Naive B cell (primary cell): ENCODE measurements at places on chromosomes 6 and 20.

- DNase-seq: no peak
Measured at GRCh38 chr6:157670466-157671186, 152.4 kb upstream of the SNX9 start.

DNA sequence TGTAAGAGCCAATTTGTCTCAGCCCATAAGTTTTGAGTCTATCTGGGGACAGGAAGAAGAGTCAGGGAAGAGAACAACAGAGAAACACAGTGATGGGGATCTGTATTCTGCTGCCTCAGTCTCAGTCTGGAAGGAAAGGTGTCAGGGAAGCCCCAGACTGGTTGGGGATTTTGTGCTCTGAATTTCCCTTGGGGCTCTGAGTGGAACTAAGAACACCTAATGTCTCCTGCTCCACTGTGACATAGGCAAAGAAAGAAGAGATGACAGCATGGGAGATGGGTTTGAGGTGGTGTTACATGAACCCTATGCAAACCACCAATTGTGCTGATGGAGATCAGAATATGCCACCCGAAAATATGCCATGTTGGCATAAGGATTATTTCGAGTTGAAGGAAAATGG lies 139.5 kb upstream of the MYLIP start:
- DNase-seq: no peak

DNA sequence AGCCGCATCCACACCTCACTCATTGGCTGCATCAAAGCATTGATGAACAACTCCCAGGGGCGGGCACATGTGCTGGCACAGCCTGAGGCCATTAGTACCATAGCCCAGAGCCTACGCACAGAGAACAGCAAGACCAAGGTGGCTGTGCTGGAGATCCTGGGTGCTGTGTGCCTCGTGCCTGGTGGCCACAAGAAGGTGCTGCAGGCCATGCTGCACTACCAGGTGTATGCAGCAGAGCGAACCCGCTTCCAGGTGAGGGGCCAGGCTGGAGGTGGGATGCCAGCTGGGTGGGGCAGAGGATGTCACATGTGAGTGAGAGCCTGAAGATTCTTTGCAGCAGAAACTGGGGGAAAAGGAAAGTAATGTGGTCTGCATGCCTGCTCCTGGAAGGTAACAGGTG lies 66.7 kb downstream of the MOCS1 start:
- no peak for DNase-seq

DNA sequence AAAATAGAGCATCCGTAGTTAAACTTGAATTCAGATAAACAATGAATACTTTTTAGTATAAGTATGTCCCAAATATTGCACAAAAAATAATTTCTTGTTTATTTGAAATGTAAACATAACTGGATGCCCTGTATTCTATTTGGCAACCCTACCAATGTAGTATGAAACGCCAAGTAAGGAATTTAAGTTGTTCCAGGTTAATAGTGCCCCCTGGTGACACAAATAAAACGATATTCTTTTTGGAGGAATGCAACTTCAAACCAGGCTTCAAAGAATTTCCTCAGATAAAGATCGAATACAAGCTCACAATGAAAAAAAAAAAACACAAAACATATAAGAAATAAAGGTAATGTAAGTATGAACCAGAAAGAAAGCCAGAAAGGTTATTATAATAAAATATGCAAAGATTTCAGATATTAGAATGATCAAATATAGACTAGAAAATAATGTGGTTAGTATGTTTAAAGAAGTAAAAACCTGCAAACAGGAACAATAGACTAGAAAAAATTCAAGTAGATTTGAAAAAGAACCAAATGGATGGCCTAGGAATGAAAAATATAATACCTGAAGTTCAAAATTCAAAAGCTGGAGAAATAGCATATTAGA lies 18.4 kb upstream of the AKAP7 start:
- DNase-seq: peak; percentile 38

DNA sequence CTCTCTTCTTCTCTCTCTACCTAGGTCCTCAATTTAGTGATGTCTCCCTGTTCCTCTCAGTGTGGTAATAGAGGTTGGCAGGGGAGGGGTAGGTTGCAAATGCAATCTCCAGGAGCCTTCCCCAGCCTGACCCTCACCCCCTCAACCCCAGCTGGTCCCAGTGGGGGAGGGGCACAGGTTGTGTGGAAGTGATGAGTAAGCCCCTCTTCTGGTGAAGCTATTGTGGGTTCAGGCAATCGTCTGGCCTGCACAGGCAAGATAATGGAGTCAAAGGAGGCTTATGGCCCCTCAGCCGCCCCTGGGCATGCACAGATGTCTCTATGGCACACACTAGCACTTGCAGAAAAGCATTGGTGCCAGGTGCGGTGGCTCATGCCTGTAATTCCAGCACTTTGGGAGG lies 10.8 kb upstream of the ADA start:
- no peak for DNase-seq

- no peak for DNase-seq
Measured at GRCh38 chr6:17431581-17431980, 38.2 kb downstream of the CAP2 start.

DNA sequence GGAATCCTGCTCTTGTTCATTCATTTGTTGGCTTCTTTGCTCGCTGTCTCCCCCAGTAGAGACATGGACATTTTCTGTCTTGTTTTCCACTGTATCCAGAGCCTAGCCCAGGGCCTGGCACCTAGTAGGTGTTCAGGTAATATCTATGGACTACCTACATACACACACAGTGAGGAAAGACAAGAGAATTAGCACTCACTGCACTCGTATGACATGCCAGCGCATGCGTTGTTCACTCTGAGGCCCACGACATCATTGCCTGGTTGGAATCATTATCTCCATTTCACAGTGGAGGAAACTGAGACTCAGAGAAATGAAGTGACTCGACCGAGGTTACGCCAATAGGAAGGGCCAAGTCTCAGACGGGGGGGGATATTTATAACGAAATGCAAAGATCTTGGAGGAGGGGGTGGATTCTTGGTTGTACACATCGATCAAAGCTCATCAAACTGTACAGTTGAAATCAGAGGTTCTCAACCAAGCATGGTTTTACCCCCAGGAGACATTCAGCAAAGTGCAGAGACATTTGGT lies 140.1 kb upstream of the PTPN1 start:
- no peak for DNase-seq

DNA sequence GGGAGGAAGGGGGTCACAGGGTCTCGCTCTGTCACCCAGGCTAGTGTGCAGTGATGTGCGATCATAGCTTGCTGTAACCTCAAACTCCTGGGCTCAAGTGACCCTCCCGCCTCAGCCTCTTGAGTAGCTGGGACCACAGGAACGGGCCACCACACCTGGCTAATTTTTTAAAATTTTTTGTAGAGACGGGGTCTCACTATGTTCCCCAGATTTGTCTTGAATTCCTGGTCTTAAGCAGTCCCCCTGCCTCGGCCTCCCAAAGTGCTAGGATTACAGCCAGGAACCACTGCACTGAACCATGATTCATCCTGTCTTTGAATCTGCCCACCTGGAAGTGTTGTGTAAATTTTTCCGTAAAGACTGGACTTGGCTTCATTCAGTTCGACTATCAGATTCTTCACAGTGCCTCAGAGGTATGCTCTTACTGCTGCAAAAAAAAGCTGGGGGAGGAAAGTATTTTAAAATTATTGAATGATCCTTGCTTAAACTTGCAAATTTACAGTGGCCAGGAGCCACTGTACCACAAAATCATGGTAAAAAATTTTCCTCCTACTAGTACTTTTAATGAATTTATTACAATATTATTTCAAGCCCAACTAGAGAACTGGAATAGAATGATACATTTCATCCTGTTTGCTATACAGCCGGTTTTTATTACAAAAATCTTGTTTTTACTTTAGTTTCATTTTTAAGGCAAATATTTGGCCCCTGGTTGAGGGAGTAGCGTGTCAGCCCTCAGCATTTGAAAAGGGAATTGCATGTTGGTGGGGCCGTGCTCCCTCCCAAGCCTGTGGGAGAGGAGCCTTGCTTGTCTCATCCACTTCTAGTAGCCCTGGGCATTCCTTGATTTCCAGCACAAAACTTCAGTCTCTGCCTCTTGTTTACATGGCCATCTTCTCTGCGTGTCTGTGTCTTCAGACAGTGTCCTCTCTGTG lies 202.5 kb upstream of the SGK1 start:
- DNase-seq: no peak

DNA sequence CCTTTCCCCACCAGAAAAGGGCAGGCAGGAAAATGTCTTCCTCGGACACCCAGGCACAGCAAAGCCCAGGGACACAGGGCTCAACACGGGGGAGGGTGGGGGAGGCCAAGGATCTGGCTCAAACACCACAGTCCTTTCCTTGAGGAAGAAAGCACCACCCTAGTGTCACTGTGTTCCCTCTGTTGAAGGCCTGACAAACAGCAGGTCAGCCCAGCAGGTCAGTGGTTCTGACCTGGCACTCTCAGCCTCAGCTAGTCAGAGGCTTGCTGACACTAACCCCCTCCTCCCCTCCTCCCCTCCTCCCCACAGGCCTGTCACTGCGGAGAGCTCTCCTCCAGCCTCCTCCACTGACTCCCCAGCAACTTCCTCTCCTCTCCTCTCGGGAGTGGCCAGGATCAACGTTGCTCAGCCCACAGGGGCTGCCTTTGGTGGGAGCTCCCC lies 239.6 kb downstream of the LRFN2 start:
- DNase-seq: no peak

GRCh38 chr6:136761227-136761922 lies 30.9 kb downstream of the MAP3K5 start:
- no peak for DNase-seq

DNA sequence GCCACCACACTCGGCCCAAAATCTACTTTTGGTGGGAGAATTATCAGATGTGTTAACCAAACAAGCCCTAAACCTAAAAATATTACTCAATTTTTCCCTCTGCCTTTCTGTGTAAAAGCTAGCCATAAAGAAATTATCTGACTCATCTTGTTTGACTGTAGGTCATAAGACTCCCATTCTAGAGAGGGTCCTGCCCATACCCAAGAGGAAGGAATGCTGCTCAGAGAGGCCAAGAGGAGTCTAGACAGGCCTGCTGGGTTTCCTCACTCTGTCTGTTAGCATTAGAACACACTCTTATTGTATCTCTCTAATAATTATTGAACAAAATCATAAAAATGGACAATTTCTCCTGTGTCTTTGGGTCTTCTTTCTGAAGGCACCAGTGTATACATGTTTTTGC lies 26.1 kb downstream of the C6orf141 start:
- DNase-seq: no peak

DNA sequence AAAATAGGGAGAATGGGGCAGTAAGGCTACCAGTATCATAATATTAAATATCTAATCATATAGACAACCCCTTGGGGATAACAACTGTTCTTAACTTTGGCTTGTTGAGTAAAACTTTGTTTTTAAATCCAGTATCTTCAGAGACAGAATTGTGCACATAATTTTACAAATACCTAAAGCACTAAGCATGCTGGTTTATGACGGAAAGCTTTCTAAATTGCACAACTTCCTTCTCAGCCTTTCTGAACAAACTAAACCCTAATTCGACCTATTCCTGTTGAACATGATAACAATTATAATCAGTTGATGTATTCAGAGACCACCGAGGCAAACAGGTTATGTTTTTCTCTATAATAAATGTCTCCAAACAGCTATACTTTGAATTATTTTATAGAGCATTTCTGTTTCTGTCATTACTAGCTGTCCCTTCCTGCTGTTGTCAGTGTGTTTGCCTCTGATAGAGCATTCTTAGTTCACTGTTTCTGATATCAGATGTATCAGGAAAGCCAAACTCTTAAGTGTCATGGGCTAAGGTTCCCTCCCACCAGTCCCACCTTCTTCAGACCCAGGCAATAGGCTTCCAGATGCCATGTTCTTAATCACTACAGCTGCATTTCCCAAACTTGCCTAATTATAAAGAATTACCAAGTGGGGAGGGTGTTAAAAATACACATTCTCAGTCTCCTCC lies 8.7 kb downstream of the ZHX3 start:
- DNase-seq: no peak

DNA sequence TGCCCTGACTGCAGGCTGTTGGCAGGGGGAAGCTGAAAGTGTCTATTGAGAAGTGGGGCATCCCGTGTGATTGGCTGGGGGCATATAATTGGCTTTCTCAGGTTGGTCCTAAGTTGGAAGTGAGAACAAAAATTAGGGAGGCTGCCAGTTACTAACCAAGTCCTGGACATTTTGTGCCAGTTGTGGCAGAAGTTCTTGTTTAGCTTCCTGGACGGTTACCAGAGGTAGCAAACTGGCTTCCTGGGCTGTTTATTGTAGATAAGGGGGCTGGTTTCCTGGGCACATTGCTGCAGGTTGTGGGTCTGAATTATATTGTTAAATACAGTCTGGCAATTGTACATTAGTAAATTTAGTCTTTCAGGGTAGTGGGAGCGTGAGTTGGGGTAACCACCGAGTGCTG lies 50.6 kb upstream of the SLC2A12 start:
- no peak for DNase-seq

DNA sequence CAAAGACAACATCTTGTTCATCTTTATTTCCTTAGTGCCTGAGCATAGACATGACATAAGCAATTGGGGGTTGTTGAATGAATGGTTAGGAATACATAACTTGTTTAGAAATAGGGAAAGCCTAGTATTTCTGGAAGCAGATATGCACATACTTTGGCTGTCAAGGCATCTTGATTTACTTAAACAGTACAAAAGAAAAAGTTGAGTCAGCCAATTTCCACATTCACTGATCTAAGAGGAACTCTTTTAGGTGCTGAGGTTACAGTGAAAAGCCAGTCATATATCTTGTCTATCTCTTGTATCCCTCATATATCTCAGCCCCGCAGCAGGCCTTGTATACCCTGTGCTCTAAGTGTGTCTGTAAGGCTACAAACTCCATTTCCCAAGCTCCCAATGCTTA lies 11.6 kb downstream of the ZKSCAN4 start:
- no peak for DNase-seq

- DNase-seq: no peak
Measured at GRCh38 chr6:20814494-20814893, 280.2 kb downstream of the CDKAL1 start.

DNA sequence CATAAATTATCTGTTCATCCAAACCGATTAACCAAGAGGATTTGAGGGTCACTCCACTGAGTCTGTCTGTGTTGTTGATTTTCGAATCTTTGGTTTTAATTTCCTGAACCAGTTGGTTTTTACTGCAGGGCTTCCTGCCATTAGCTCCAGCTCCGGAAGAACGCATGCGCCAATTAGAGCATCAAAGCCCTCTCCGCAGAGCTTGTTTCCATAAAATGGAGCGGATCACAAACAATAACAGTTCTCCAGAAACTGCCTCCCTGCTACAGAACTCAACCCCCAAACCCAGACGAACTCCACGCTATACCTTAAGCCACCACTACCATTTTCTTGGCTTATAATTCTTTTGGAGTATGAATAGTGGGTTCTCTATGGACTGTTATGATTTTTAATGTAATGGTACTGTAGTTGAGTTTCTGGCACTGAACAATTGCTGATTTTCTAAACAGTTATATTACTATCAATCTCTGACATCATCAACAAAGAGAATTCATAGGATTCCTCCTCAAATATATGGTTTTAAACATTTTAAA lies 13.8 kb downstream of the TFAP2A start:
- no peak for DNase-seq

GRCh38 chr6:166435574-166435973 lies 52.8 kb upstream of the MPC1 start:
- DNase-seq: no peak

GRCh38 chr6:116326996-116327395 lies 43.8 kb upstream of the DSE start:
- no peak for DNase-seq

- DNase-seq: peak; percentile 29
Measured at GRCh38 chr6:135141728-135142127, 39.4 kb upstream of the MYB start.

- DNase-seq: no peak
Measured at GRCh38 chr6:74765486-74765885, 440.4 kb downstream of the COL12A1 start.

GRCh38 chr6:14120546-14120945 lies 3.0 kb downstream of the CD83 start:
- peak; percentile 40 for DNase-seq
